Sigmoid colon (tissue), 7 donors: ENCODE measurements at places on chromosomes 4 and X. TPM values are rescaled to one million over a fixed set of nuclear protein-coding genes. Genes with fewer than 3 reads are reported as not detected.

- no peaks in the 10 kb centered on the region for H3K4me1 ChIP-seq
- H3K27ac ChIP-seq = no peak overlapping the region
- DNase-seq = no peak
- H3K4me3 ChIP-seq = no peak overlapping the region
- no peaks in the 10 kb centered on the region for H3K27me3 ChIP-seq
- no peaks in the 10 kb centered on the region for H3K36me3 ChIP-seq
These were observed 41.7 kb downstream of the KDR start for GRCh38 chr4:55083735-55084134.

DNA sequence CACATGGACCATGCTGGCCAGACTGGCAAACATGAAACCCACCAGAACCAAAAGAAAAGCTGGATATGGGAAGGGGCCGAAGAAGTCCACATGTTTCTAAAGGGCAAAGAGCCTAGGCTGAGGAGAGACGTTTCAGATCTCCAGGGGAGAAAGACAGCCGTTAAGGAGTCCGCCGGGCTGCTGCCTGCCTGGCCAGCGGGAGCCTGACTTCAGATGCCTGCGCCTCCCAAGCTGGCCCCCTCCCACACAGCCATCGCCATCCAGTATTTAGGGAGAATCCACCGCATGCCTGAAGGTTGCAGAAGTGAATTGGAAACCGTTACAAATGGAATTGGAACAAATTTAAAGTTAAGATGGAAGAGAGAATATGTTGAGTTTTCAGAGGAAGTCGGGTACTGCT is 2.9 kb downstream of the TBL1X start:
- no peaks in the 10 kb centered on the region for H3K36me3 ChIP-seq
- DNase-seq = no peak
- H3K27ac ChIP-seq = no peak overlapping the region
- H3K27me3 ChIP-seq = no peaks in the 10 kb centered on the region
- no peak overlapping the region for H3K4me3 ChIP-seq

DNA sequence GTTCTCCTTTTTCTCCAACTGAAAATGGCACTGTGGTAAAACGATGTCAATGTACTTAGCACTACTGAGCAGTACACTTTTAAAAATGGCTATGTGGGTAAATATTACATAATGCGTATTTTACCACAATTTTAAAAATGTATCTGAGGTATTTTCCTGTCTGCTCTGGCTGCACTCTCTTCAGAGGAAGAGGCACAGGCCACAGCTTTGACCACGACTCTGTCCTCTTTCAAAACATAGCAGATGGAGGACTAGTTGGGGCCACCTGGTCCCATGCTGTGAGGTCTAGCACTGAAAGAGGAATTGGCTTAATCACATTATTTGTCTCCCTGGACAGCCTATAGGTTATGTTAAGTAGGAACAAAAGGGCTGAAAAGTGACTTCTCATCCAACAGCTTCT is 5.2 kb downstream of the KCNE5 start:
- H3K36me3 ChIP-seq = no peaks in the 10 kb centered on the region
- DNase-seq = no peak
- no peak overlapping the region for H3K4me3 ChIP-seq
- H3K27ac ChIP-seq = no peak overlapping the region
- no peaks in the 10 kb centered on the region for H3K27me3 ChIP-seq

GRCh38 chr4:5979981-5980380 is 38.2 kb downstream of the C4orf50 start:
- H3K4me1 ChIP-seq = no peaks in the 10 kb centered on the region
- no peaks in the 10 kb centered on the region for H3K36me3 ChIP-seq
- no peak overlapping the region for H3K4me3 ChIP-seq
- peaks cover 37% of the 10 kb centered on the region for H3K27me3 ChIP-seq

Gene IL2
- not detected for total RNA-seq
